Naive thymus-derived CD4-positive, alpha-beta T cell (primary cell): ENCODE measurements at places on chromosomes 7 and 10.

DNA sequence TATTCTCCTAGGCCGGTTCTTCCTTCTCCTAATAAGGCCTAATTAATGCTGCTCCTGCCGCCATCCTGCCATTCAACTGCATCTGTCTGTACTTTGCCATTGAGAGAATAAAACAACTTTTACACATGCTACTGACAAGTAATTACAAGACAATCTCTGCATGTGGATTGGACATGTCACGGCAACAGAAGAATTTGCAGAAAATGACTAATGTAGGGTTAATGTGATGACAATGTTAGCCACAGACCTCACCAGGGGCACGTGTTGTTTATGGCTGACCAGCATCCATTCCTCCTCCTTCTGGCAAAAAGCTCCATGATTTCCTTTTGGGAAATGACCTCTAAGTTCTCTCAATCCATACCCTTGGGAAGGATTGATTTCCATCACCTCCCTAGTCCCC lies 58.0 kb downstream of the NEBL start:
- no peaks in the 10 kb centered on the region for H3K27me3 ChIP-seq
- no peaks in the 10 kb centered on the region for H3K36me3 ChIP-seq
- H3K4me1 ChIP-seq: no peaks in the 10 kb centered on the region
- no peak overlapping the region for H3K4me3 ChIP-seq
- no peak overlapping the region for H3K27ac ChIP-seq

DNA sequence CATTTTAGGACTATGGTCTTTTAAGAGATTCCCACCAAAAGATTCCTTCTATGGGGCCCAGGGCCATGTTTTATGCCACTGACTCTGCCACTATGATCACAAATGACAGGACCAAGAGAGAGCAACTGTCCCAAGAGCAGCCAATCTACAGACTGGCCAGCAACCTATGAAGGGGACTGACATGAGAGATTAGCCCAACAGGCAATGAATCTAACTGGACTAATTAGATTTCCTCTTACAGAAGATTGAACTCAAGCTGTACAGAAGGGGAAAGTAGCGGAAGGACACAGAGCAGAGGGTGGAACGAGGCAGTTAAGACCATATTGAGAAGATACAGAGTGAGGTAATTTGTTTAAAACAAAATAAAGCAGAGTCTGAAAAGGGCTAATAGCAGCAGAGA lies 25.8 kb downstream of the ZNF800 start:
- H3K36me3 ChIP-seq: no peaks in the 10 kb centered on the region
- no peaks in the 10 kb centered on the region for H3K27me3 ChIP-seq
- no peak for DNase-seq
- no peak overlapping the region for H3K27ac ChIP-seq
- no peaks in the 10 kb centered on the region for H3K4me1 ChIP-seq
- H3K4me3 ChIP-seq: no peak overlapping the region

DNA sequence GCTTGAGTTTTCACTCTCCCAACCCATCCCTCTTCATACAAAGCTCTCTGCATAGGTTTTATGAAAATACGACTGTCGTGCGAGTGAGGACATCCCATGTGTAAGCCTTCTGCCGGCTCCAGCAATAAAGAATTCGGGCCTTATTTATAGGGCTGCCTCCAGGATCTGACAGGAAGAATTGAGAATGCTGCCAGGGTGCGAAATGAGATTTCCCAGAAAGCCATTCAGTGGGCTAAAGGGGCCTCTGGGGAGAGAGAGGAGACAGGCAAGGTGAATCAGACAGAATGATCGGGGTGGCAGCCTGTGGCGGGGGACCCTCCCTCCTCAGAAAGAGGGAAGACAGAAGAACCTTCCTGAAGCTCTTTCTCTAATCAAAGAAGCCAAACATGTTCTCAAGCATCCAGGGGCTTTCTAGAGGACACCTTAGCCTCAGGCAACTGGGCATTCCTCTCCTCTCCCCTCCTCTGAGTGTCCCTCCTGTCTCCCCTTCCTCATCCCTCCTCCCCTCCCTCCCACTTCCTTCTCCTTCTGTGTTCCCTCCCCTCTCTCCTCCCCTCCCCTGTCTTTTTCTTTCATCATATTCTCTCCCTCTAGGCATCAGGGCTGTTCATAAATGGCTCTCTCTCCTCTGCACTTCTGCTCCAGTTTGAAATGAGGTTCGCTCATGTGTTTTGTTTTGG lies 410.9 kb downstream of the TYW1 start:
- DNase-seq: no peak
- H3K36me3 ChIP-seq: no peaks in the 10 kb centered on the region
- no peaks in the 10 kb centered on the region for H3K27me3 ChIP-seq
- H3K4me3 ChIP-seq: no peak overlapping the region
- H3K27ac ChIP-seq: no peak overlapping the region

GRCh38 chr10:87053577-87054181 lies 33.6 kb downstream of the FAM25A start:
- no peak overlapping the region for H3K27ac ChIP-seq
- DNase-seq: no peak
- peaks cover 5% of the 10 kb centered on the region for H3K36me3 ChIP-seq
- no peaks in the 10 kb centered on the region for H3K4me1 ChIP-seq

DNA sequence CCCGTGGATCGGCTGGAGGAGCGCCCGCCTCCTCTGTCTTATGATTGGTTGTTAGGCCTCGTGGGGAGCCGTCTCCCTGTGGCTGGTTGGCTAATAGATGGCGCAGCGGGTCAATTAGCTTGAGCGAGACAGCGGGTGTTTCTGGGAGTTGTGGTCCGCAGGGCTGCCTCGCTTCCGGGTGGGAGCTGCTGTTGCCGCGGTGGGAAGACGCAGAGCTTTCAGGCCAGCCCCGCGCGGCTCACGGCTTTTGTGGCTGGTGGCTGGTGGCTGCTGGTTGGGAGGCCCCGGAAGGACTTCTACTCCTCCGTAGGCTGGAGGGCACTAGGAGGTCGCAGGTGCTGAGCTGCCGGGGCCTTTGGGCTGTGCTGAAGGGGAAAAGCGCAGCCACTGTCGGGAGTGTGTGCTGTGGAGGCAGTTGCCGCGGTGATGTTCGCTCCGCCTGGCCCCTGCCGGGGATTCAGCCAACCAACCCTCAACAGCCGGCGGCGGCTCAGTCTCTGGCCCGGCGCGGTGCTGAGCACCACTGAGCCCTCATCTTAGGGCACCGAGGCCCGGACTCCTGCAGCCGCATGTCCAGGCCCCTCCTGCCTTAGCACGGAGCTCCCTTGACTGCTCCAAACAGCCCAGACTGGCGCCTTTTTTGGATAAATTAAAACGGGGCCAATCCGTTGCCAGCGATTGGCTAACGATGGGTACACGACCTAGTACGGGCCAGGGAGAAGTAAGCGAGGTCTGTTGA lies 652 bp upstream of the C10orf143 start:
- H3K27me3 ChIP-seq: no peaks in the 10 kb centered on the region
- no peaks in the 10 kb centered on the region for H3K36me3 ChIP-seq
- H3K27ac ChIP-seq: peak overlapping the region; percentile 88
- peaks cover 21% of the 10 kb centered on the region for H3K4me1 ChIP-seq

- no peak overlapping the region for H3K4me3 ChIP-seq
- H3K4me1 ChIP-seq: no peaks in the 10 kb centered on the region
- no peak for DNase-seq
Observed at GRCh38 chr10:78045237-78045636, 11.6 kb downstream of the RPS24 start.

DNA sequence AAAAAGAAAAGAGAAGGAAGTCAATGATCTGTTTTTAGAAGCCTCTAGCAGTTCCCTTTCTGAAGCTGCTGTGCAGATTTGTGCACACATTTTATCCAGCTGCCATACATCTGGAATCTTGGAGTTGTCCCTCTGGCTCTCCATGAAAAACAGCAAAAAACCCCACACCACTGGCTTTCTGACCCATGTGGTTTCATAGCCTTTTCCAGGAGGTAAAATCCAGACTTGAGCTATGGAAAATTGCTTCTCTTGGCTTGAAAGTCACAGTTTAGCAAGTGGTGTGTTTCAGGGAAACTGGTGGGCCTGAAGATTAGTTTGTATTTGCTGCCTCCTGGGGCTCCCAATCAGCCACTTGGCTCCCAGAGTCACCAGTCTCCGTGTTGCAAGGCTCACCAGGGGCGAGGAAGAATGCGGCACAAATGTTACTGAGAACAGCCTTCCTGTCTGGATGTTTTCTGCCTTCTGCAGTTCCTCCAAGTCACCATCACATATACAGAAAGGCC lies 50.1 kb upstream of the ADRB1 start:
- DNase-seq: no peak
- peaks cover under 1% of the 10 kb centered on the region for H3K27me3 ChIP-seq
- H3K4me1 ChIP-seq: no peaks in the 10 kb centered on the region
- H3K27ac ChIP-seq: no peak overlapping the region

DNA sequence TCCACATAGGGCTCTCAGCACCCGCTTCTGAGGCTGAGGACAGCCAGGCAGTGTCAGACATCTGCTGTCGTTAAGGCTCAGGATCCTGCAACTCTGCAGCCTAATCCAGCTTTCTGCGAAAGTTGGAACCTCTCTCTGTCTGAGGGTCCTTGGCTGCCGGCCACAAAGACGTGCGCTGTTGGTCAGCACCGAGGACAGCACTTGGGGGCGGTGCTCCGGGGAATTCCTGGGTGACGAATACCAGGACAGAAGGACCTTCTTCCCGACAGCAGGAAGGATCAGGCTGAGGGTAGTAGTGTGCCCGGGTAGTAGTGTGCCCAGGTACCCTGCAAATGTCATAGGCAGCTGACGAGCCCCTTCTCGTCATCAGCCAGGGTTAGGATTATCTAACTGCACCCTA lies 16.0 kb upstream of the RASGEF1A start:
- H3K4me3 ChIP-seq: no peak overlapping the region
- no peak overlapping the region for H3K27ac ChIP-seq
- no peaks in the 10 kb centered on the region for H3K36me3 ChIP-seq
- no peaks in the 10 kb centered on the region for H3K27me3 ChIP-seq
- H3K4me1 ChIP-seq: peaks cover 13% of the 10 kb centered on the region
- DNase-seq: no peak

DNA sequence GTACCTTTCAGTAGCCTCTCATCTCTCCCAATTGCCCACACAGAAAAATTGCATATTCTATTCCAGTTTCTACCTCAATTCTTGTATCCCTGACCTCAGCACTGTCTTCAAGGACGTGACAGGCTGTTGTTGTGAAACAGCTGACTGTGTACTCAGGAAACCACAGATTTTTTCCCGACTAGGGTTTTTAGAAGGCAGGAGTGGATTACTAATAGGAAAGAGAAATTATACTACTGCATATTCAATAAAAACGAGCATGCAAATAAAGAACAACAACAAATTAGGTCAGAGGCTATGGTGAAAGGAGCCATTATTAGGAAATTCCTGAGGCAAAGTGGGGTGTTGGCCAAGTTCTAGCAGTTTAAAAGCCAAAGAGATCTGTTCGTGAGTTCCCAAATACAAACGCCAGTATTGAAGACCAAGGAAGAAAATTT lies 93.4 kb downstream of the DOCK4 start:
- DNase-seq: no peak
- H3K4me1 ChIP-seq: no peaks in the 10 kb centered on the region
- H3K4me3 ChIP-seq: no peak overlapping the region
- H3K27ac ChIP-seq: no peak overlapping the region
- H3K27me3 ChIP-seq: no peaks in the 10 kb centered on the region

GRCh38 chr7:105978974-105979373 lies 15.9 kb downstream of the CDHR3 start:
- H3K36me3 ChIP-seq: no peaks in the 10 kb centered on the region
- H3K4me3 ChIP-seq: no peak overlapping the region

DNA sequence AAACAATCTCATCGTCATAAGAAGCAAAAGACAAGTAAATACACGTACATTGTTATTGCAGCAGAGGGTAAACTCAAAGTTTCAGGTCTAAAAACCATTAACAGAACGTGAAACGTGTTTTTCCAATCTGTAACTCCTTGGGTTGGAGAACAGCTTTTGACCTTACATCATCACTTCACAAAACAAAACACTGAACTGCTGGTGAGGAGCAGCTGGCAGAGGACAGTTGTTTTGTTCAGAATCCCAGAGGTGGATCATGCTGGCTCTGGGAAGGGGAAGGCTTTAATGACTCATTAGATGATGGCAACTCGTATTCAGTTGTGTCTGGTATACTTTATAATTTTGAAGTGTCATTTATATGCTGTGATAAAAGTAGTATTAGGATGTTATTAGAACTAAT lies 923.0 kb upstream of the CELF2 start:
- H3K4me1 ChIP-seq: no peaks in the 10 kb centered on the region
- no peak overlapping the region for H3K27ac ChIP-seq
- H3K4me3 ChIP-seq: no peak overlapping the region
- DNase-seq: no peak
- no peaks in the 10 kb centered on the region for H3K36me3 ChIP-seq

GRCh38 chr10:88531392-88532052 lies 51.6 kb downstream of the RNLS start:
- no peaks in the 10 kb centered on the region for H3K4me1 ChIP-seq
- no peaks in the 10 kb centered on the region for H3K27me3 ChIP-seq
- H3K27ac ChIP-seq: no peak overlapping the region
- DNase-seq: no peak
- no peaks in the 10 kb centered on the region for H3K36me3 ChIP-seq

GRCh38 chr7:129009437-129009836 lies 45.5 kb downstream of the TNPO3 start:
- H3K36me3 ChIP-seq: peaks cover 11% of the 10 kb centered on the region
- DNase-seq: no peak
- H3K4me3 ChIP-seq: no peak overlapping the region
- no peaks in the 10 kb centered on the region for H3K27me3 ChIP-seq
- H3K4me1 ChIP-seq: no peaks in the 10 kb centered on the region

- H3K27me3 ChIP-seq: no peaks in the 10 kb centered on the region
- no peak for DNase-seq
- no peak overlapping the region for H3K4me3 ChIP-seq
- H3K36me3 ChIP-seq: no peaks in the 10 kb centered on the region
Observed at GRCh38 chr10:85638797-85639196, 727.8 kb downstream of the GRID1 start.

DNA sequence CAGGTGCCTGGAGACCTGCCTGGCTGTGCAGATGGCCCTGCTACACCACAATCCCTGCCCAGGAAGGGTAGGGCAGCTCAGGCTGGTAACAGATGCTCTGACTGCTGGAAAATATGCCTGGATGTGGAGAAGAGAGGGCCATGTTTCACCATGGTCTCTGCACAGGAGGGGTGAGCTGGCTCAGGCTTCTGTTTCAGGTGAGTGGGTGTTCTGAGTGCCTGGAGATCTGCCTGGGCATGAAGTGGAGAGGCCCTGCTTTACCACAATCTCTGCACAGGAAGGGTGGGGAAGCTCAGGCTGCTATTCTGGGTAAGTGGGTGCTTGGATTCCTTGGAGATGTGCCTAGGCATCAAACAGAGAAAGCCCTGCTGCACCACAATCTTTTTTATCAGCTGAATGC lies 350.1 kb downstream of the KIF20B start:
- no peak overlapping the region for H3K27ac ChIP-seq
- no peaks in the 10 kb centered on the region for H3K27me3 ChIP-seq
- no peaks in the 10 kb centered on the region for H3K36me3 ChIP-seq
- H3K4me1 ChIP-seq: no peaks in the 10 kb centered on the region
- DNase-seq: no peak
- H3K4me3 ChIP-seq: no peak overlapping the region

DNA sequence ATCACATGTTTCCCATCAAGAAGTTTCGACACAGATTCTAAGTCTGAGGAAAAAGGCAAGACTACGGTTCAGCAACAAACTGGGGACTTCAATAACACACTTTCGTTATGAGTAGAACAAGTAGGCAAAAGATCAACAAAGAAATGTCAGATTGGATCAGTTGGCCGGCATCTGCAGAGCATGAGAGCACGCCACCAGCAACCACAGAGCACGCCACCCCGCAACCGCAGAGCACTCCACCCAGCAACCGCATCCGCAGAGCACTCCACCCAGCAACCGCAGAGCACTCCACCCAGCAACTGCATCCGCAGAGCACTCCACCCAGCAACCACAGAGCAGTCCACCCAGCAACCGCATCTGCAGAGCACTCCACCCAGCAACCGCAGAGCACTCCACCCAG lies 89.7 kb upstream of the FAM20C start:
- peaks cover 7% of the 10 kb centered on the region for H3K4me1 ChIP-seq
- no peak overlapping the region for H3K27ac ChIP-seq
- no peaks in the 10 kb centered on the region for H3K36me3 ChIP-seq
- no peak overlapping the region for H3K4me3 ChIP-seq
